ENCODE measurements at places on chromosomes 3 and 15.

- DNase-seq, result no peak
These were observed 15.9 kb downstream of the VEPH1 start for GRCh38 chr3:157487339-157487738.

DNA sequence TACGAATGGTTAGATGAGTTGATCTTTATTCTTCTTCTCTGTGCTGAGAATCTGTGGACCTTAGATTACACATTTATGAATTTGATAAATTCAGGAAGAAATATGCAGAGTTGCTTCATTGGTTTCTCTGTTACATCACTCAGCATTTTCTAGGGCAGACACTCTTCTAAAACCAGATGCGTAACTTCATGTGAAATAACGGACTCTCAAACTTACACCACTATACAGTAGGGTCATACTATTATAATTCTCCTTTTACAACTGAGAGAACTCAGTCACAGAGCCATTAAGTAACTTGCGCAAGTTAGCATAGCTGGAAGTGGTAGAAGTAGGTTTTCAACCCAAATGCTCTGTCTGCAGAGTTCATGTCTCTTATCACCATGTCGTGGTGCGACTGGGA lies 5.7 kb downstream of the TMEM207 start:
- no peak for DNase-seq

- DNase-seq, result no peak
These were observed 13.0 kb downstream of the CACNA2D2 start for GRCh38 chr3:50490424-50490823.

DNA sequence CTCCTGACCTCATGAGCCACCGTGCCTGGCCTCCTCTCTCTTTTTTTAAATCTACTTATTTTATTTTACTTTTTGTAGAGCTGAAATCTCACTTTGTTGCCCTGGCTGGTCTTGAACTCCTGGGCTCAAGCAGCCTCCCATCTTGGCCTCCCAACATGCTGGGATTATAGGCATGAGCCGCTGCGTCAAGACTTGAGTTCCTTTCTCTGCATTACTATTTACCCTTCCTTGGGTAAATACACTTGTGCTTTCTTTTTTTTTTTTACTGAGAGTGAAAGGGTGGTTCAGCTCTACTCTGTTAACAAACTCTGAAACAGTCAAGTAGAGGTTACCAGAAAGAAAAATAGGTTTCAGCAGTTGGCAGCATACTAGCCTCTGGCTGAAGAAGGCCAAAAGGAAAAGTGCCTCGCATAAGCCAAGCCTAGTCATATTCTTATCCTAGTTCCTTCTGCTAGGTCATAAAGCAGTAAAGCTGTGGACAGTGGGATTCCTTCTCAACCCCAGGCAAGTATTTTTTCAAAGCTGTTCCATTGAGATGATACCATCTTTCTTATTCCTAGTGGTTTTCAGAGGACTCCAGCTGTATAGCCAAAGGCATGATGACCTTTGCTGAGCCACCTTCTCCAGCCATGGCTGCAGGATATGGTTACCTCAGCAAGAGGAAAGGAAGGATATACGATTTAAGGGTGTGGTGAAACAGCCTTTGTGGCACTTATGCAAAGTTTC lies 135.1 kb downstream of the RBPMS2 start:
- DNase-seq, result no peak

- no peak for DNase-seq
These were observed 1165.2 kb downstream of the TBL1XR1 start for GRCh38 chr3:176032043-176032442.

GRCh38 chr15:38972831-38973230 lies 408.2 kb upstream of the RASGRP1 start:
- no peak for DNase-seq

DNA sequence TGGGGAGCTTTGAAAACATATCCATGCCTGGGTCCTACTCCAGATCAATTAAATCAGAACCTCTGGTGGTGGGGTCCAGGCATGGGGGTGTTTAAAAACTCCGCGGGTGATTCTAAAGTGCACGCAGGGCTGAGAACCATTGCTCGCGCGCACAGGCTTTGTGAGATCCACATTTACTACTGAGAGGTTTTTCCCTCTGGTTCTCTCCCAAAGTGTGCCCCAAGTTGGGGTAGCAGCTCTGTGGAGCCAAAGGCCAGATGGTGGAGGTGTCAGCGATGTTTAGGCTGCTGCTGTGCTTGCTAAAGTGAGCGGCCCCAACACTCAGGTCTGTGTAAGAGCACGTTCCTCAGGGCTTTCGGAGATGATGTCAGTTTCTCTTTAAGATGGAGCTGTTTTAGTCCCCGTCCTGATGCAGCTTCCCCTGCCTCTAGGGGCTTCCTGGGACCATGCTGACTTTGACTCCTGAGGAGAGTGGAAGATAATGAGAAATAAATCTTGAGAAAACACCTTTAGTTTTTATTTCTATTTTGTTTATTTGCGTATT lies 13.4 kb upstream of the MAGEF1 start:
- DNase-seq, result no peak

- DNase-seq, result no peak
These were observed 53.6 kb upstream of the RPL35A start for GRCh38 chr3:197896421-197896820.

GRCh38 chr15:100341239-100341749 lies 481 bp downstream of the ADAMTS17 start:
- no peak for DNase-seq

DNA sequence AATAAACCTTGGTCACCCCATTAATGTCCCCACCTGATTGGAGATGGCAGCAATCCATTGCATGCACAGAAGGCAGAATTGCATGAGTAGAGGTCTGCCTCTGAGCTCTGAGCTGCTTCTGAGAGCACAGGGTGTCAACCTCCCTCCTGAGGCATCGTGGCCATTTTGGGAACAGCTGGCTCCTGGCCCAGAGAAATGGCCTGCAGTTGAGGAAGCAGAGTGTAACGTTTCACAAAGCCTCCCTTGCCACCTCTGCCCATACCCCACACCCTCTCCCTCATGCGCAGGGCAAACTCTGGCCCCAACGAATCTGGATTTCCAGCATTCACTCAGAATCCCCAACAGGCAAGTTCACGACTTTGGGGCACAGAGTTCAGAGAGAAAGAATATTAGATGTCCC lies 198.9 kb downstream of the ADAMTS9 start:
- DNase-seq, result no peak

GRCh38 chr3:115928376-115928775 lies 305.1 kb downstream of the GAP43 start:
- no peak for DNase-seq

DNA sequence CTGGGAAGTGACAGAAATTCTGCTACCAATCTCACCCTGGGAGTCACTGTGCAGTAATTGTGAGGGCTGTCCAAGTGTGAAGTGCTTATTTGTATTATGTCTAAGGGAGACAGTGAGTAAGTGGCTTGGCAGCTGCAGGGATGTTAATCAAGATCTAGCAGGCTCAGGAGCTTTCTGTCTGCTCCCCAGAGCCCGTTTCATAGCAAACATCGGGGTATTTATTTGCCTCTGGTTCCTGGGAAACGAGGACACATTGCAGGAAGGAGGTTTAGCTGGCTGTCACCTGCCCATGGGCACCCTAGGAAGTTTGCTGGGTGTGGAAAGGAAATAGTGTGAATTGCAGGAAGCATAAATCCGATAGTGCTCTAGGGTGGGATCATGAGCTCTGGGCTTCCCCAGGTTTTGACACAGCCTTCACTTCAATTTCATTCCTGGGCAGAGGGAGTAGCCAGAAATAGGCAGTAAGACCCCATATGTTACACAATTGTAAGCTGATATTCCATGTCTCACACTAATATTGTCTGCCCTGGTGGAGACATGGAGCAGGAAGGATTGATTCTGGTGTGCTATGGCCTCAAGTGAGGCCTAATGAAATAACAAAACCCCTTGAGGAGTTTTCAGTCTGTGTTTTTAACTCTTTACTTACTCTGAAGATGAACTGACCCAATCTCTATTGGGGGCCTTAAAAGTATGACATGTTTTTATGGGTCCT lies 74.1 kb upstream of the MITF start:
- no peak for DNase-seq

- no peak for DNase-seq
These were observed 138.5 kb upstream of the ANKRD28 start for GRCh38 chr3:15936312-15936711.

DNA sequence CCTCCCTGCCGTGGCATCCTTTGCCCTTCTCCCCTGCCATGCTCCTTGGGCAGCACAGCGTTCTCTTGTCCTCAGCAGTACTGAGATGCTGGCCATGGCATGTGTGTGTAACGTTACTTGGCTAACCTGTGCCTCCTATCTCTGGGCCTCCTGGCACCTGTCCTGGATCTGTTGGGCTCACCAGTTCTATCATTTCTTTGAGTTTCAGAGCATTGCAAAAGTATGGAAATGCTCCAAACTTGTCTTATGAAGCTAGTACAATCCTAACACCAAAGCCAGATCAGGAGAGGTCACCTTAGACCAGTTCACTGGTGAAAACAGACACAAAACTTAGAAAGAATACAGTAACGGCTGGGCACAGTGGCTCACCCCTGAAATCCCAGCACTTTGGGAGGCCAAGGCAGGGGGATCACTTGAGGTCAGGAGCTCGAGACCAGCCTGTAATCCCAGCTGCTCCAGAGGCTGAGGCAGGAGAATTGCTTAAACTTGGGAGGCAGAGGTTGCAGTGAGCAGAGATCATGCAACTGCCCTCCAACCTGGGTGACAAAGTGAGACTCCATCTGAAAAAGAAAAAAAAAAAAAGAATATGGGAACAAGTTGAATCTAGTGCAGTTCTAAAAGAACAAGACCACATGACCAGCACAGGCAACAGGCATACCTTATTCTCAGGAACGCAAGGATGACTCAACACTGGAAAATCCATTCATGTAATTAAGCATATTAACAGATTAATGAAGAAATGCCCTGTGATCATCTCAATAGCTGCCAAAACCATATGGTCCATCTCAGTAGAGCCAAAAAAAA lies 62.4 kb upstream of the TRPM1 start:
- DNase-seq, result no peak

GRCh38 chr3:181947606-181948005 lies 235.9 kb downstream of the SOX2 start:
- DNase-seq, result no peak

GRCh38 chr3:182979103-182979673 lies 1.1 kb downstream of the DCUN1D1 start:
- no peak for DNase-seq

DNA sequence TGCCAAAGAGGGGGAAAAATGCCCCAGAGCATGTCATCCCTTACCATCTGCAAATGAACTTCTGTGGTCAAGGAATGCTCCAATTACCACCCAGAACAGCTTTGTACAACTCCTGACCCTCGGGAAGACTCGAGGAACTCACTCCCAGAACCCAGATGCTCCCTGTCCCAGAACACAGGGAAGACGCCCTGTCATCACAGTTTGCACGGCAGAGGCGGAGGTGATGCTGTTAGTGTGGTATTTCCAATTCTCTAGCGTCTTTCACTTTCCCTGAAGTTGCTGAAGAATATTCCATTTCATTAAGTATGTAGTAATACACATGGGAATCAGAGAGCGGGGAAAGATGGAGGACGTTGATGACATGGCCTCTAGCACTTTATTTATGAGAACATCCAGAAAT lies 193.7 kb downstream of the TIGIT start:
- DNase-seq, result no peak

GRCh38 chr3:9373465-9373864 lies 10.6 kb downstream of the THUMPD3 start:
- no peak for DNase-seq

DNA sequence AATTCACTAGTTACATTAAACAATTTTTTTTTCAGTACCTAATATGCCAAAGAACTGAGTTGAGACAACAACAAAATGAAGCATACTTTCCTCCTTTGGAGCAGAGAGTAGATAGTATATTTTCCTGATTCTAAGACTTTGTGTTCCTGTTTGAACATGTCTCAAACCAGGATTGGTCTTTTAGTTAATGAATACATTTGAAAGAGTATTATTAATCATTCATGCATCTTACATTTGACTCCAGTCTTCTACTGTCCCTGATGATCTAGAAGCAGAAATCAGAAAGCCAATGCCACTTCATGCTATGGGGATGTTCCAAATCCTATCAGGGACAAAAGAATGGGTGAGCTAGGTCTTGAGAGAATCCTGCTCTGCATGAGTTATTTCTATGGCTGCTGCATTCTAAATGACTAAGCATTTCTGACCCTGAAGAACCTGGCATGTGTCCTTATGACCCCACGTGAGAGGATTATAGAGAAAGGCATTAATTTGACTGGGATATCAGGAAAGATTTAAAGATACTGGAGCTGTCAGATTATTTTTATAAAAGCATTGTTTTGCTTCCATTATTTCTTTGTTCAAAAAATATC lies 32.9 kb upstream of the MBNL1 start:
- DNase-seq, result no peak

DNA sequence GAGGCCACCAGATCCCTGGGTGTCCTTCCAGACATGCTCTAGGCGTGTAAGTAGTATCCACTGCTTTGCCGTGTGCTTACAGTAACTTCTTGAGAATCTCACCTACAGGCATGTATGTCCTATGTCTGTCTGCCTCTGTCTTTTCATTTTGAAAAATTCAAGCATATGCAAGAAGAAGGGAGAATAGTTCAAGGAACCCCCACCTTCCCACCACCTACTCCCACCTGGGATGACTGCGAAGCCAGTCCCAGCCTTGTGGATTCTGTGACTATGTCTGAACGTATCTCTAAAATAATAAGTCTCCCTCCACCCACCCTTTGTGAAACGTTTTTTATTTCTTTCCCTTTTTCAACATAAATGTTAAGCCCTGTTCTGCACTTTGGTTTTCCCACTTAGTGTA lies 15.0 kb downstream of the CHST13 start:
- no peak for DNase-seq

DNA sequence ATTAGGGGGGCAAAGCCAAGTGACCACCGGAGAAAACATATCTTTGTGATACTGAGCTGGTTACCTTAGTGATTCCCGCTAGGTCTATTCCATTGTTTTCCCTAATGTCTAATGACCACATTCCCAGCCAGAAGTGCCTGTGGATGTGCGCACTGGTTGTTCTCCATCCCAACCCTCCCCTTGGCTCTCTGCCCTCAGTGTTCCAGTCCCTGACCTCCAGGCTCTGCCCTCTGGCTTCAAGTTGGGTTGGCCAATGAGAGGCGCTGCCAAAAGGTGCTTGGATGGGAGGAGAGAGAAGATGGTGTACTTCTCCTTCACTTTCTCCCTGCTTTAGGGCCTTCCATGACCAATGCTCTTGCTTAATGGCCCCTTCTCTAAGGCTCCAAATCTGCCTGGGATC lies 2.4 kb downstream of the COLQ start:
- no peak for DNase-seq

DNA sequence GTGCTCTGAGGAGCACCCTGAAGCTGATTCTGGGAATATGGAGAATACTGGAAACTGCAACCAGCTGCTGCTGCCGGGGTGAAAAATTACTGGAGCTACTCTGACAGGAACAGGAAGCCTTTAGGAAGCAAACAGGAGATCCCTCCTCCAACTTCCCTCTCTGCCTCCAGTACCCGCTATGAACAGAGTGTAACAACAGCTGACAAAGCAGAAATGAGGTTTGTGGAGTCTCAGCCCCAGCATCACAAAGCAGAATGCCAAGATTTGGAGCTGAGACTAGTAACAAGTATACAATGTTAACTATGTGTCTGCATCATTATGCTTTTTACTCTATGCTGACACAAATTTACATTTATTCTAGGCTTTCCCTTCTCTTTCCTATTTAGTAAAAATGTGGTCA lies 22.7 kb upstream of the PIAS1 start:
- no peak for DNase-seq

- DNase-seq, result no peak
These were observed 583 bp upstream of the RBSN start for GRCh38 chr3:15099364-15100098.

Measured in activated T-cell treated with anti-CD3 and anti-CD28 coated beads for 24 hours (primary cell).